ENCODE measurements at places on chromosomes 7 and 10.

GRCh38 chr7:141014125-141014523 is 628 bp downstream of the MRPS33 start:
- no peak for DNase-seq

GRCh38 chr10:100683545-100684300 is 61.7 kb upstream of the PAX2 start:
- DNase-seq, result no peak

DNA sequence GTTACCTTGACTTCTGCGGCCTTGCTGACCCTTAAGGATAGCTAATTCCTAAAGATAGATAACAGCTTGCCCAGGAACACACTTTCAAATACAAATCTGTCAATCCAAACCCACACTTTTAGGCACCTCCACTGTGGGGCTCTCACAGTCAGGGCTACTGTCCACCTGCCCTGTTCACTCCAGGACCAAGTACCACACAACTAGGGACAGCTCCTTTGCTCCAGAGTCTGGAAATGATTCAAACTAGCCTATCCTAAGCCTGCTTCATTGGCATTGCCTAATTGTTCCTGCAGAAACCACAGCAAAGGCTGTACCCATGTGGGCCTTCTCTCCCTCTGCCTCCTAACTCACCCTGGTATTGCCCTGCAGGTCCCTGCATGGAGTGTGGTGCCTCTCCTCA is 538.9 kb upstream of the IGFBP3 start:
- no peak for DNase-seq

GRCh38 chr10:18140149-18140956 is at the start of gene CACNB2:
TSS of gene CACNB2 (plus strand) at chr10:18140424.
- DNase-seq, result no peak

GRCh38 chr10:114184276-114184675 is 5.1 kb downstream of the TDRD1 start:
- no peak for DNase-seq

- no peak for DNase-seq
These were observed 38.1 kb downstream of the GNAT3 start for GRCh38 chr7:80473751-80474150.

DNA sequence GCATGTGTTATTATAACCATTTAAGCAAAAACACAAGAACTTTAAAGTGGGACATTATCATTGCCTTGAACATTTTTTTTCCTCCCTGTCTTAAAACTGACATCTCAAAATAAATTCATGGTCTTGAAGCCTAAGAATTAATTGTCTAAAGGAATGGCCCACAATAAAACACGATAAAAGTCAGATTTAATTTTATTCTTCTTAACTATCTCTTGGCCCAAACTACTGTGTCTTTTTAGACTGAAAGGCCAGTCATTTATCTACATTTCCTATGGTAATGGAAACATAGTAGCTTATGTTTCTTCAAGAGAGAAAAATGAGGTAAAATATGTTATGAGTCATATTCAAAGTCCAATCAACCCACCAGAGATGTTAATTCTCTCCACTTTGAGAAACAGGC is 24.4 kb upstream of the ETV1 start:
- DNase-seq, result no peak

DNA sequence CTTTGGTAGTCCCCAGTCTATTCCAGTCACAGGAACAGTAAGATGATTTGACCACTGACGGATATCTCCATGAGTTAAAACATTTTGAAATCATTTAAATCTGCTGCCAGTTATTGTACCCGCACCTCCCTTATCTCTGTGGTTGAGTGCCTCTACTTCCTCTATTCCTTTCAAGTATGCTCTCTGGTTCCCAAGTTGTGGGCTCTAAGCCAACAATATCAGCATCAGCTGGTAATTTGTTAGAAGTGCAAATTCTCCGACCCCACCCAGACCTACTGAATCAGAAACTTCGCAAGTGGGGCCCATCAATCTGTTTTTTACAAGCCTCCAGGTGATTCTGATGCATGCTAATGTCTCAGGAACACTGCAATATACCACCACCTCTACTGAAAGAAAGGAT is 235.5 kb downstream of the CCSER2 start:
- no peak for DNase-seq

- no peak for DNase-seq
These were observed 209.8 kb upstream of the RHOBTB1 start for GRCh38 chr10:61153771-61154170.

GRCh38 chr10:120990831-120991230 is 139.7 kb downstream of the WDR11 start:
- no peak for DNase-seq

DNA sequence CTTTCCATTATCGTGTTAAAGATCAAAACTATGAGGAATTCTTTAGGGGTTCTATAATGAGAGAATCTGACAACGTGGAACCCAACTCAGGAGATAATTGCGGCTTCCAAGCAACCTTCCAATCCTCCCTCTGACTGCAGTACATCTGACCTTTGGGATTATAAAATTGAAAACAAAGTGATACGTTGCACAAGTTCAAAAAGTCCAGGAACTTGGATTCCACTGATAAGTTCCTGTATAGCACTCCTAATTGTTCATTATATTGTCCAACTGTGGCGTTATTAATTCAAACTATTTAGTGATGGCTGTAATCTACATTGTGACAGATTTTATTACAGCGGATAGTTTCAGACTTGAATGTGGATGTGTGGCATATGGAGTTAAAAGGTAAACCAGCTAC is 15.4 kb downstream of the MALRD1 start:
- DNase-seq, result no peak

- DNase-seq, result no peak
These were observed 376.1 kb upstream of the MTPN start for GRCh38 chr7:136353287-136353686.

GRCh38 chr10:71359364-71360046 is 37.2 kb upstream of the CDH23 start:
- no peak for DNase-seq

DNA sequence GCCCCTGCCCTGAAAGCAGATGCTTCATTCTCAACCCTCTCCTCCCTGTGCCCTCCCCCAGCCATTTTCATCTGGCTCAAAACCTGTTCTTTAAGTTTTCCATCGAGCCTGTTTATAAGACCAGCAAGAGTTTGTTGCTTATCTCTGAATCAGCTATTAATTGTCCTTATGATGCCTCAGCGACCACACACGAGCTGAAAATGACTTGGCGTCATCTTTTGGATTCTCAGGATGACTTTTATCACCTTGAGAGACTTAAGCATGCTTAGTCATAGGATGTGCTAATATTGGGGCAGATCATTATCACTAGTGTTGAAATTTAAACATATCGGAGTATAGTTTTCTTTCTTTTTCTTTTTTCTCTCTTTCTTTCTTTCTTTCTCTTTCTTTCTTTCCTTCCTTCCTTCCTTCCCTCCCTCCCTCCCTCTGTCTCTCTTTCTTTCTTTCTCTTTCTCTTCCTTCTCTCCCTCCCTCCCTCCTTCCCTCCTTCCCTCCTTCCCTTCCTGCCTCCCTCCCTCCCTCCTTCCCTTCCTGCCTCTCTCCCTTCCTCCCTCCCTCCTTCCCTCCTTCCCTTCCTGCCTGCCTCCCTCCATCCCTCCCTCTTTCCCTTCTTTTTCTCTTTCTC is 184.5 kb downstream of the PHTF2 start:
- DNase-seq, result no peak

GRCh38 chr7:132526111-132526740 is 50.0 kb downstream of the PLXNA4 start:
- no peak for DNase-seq
